Kidney glomerular epithelial cell (primary cell): ENCODE measurements at places on chromosomes 7 and 10.
A peak's percentile ranks its signal among the peaks of the same experiment; 100 is the strongest.

- DNase-seq = no peak
Measured at GRCh38 chr10:5552376-5553321, 27.9 kb downstream of the CALML3 start.

GRCh38 chr7:229184-229964, 37.0 kb downstream of the FAM20C start:
- no peak for DNase-seq

DNA sequence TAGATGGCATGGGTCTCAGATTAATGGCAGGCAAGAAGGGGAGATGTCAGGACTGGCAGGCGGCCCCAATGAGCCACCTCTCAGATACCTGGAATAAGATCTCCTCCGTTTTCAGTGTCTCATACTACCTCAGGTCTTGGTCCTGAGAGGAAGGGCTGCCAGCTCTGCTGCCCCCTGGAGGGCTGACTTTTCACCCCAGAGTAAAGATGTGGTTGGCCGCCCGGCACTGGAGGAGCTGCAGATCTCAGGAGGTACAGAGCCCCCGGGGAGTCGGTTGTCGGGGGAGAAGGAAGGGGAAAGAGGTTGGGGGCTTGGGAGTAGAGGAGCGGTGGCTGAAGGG, 642 bp upstream of the COL13A1 start:
- DNase-seq = peak; percentile 15

DNA sequence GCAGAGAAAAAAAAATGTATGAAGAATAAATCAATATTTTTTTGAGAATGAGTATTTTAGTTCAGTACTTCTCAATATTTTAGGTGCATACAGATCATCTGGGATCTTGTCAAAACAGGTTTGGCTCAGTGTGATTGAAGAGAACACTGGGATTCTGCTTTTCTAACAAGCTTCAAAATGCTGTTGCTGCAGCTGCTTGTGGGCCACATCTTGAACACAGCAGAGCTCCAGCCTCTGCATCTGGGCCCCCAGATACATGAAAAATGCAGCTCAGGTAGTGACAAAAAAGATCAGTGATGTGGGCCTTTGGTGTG, 1177.1 kb upstream of the C7orf33 start:
- DNase-seq = no peak

GRCh38 chr10:119849944-119850343, 22.7 kb downstream of the MCMBP start:
- no peak for DNase-seq

DNA sequence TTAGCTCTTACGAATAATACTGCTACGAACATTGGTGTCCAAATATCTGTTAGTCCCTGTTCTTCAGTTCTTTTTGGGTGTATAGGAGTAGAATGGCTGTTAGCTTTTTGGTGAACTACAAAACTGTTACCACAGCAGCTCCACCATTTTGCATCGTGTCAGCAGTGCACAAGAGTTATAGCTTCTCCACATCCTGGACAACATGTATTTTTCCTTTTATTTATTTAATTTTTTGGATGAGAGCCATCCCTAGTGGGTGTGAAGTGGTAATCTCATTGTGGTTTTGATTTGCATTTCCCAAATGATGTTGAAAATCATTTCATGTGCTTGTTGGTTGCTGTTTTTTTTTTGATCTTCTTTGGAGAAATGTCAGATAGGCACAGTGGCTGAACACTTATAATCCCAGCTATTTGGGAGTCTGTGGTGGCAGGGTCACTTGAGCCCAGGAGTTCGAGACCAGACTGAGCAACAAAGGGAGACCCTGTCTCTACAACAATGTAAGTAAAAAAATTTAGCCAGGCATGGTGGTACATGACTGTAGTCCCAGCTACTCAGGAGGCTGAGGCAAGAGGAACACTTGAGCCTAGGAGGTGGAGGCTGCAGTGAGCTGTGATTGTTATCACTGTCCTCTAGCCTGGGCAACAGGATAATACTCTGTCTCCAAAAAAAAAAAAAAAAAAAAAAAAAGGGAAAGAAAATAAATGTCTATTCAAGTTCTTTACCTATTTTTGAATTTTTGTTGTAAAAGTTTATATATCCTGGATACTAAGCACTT, 31.7 kb downstream of the TRIM24 start:
- DNase-seq = no peak

DNA sequence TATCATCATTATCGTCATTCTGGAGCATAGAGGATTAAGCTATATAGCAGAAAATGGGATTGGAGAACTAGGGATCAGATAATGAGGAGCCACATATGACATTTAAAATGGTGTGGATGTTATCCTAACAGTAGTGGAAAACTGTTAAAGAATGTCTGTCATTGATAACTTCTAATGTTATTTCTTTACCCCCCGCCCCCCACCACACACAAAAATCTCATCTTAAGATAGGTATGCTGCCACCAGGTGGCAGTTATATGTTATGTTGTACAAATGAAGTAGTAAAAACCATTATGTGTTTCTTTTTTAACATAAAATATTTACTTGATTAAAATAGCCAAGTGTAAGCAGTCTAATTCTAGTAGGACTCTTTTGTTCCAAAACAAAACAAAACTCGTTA, 13.0 kb downstream of the AKAP9 start:
- DNase-seq = no peak

DNA sequence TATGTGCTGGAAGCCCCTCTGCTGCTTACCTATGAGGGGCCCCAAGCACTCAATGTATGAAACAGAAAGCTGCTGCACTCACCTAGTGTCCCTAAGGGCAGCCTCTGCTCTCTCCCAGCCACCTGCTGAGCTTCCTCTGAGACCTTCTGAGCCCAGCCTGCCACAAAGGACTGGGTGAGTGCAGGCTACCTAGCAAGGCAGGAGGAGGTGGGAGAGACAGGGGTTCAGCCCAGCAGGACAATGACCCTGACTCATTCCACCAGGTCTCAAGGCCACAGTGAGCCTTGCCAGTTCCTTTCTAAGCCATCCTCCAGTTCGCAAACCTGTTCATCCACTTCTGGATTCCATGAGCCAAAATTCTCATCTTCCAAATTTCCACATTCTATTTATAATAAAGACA, 16.3 kb downstream of the VOPP1 start:
- DNase-seq = no peak
